ENCODE measurements at places on chromosomes 1 and 21.

DNA sequence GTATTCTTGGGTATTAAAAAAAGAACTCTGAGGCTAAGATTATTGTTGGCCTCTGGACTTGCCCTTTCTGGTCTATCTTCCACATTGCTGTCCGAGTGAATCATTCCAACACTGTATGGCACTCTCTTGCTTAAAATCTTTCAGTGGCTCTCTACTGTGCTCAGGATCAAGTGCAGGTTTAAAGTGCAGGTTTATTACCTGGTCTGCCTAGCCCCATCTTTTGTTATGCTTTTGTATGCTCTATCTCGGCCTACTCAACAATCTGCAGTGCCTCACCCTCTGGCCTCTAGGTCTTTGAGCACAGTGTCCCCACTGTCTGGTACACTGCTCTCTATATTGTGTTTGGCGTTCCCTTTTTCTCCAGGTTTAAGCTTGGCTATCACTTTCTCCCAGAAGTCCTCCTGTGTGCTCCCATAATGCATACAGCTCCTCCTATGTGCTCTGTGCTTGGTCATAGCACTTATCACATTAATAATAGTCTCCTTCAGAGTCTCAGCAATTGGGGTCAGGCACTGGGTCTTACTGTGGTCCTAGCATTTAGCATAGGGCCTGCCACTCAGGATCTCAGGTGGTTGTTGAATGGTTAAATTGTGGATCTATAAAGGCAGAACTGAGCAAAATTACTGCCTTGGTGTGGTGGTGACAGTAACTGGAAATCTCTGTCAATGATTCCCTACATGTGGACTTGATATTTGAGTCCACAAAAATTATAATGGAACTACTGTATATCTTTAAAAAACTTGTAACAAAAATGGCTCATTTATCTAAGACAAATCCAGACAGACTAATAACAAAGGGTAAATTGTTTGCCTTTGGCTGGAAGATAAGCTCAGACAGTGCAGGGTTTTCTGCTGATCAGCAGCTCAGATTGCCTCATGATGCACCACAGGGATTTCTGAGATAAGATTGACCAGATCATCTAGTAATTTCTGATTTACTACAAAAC is 10.6 kb upstream of the LDLRAD1 start:
- peak; percentile 84 for DNase-seq

DNA sequence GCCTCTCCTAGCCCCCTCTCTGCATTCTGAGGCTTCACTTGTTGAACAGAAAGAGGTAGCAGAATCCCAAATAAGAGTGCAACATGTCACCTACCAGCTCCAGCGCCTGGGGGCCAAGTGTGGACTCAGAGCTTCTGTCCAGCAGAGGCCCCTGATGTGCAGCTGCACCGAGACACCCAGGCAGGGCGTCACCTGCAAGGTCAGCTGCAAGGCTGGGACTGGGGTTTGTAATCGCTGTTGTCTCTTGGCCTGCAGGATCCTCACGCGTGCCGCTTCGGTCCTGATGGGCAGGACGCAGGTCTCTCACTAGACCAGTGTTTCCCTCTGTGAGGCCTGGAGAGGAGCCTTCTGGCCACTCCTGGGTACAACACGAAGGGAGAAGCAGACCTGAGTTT is 4.3 kb upstream of the SLX9 start:
- no peak for DNase-seq

DNA sequence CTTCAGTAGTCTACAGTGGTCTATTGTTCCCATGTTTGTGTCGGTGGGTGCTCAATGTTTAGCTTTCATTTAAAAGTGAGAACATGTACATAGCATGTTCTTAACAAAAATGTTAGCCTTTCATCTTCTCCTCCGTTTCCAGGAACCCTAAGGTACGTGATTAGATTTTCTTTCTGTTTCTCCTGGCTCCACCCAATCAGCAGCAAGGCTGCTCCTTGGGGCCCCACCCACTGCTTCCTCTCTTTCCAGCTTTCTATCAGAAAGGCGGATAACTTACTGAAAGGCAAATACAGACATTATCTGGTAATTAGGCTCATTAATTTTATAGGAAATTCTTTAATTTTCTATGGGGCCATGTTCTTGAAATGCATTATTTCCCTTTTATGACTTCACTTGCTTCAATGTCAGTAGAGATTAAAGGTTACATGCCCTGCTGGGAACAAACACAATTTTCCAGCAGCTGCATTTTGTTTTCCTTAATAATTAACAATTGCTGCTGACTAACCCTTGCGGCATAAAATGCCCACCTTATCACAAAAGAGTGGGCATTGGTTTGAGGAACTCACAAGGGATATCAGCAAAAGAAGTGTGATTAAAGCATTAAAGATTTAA is 324.9 kb upstream of the SNX7 start:
- DNase-seq: no peak

GRCh38 chr1:11990303-11991032 is 10.2 kb downstream of the MFN2 start:
- no peak for DNase-seq

DNA sequence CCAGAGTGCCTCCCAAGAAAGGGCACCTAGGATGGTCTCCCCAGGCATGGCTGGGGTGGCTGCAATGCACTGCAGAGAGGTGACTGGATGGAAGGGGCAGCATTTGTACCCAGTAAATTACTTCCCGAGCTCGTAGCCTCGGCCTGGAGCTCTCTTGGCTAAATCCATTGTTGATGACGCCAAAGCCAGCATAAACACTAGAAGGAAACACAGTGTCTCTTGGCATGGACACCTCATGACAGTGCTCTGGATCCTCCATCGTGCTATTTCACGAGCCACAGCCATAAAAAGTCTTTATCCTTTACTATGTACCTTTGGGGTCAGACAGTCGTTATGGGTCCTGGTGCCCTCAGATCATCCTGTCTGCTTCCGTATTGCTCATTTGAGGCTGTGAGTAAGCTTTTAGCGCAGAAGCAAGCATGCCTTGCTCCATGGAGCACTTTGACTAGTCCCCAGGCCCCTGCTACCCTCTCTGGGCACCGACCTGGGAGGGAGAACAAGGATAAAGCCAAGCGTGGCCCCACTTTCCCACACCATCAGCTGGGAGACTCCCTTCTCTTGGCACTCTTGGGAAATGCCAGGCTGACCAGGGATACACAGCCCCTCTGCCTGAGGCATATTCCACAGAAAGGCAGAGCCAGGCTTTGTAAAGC is 10.3 kb upstream of the PRELP start:
- DNase-seq: no peak

DNA sequence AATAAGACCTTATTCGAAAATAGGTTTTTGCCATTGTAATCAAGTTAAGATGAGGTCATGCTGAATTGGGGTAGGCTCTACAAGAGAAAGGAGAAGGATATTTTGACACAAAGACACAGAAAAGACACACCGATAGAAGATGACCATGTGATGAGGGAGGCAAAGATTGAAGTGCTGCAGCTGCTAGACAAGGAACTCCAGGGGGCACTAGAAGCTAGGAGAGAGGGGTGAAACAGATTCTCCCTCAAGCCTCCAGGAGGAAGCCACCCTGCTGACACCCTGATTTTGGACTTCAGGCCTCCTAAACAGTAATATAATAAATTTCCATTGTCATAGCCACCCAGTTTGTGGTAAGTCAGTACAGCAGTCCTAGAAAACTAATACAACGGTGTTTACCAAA is 506.8 kb upstream of the CAMK1G start:
- peak; percentile 8 for DNase-seq

DNA sequence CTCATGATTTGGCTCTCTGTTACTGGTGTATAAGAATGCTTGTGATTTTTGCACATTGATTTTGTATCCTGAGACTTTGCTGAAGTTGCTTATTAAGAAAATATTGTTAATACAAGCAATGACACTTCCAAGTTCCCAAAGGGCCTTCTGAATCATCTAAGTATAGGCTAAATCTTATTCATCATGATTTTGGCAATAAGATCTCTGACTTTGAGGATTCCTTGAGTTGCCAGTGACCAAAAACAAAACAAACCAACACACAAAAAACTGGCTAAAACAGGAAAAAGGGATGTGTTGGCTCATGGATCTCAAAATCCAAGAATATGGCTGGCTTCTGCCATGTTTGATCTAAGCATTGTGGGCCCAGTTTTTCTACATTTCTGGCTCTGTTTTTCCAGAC is 163.4 kb downstream of the HHIPL2 start:
- no peak for DNase-seq

DNA sequence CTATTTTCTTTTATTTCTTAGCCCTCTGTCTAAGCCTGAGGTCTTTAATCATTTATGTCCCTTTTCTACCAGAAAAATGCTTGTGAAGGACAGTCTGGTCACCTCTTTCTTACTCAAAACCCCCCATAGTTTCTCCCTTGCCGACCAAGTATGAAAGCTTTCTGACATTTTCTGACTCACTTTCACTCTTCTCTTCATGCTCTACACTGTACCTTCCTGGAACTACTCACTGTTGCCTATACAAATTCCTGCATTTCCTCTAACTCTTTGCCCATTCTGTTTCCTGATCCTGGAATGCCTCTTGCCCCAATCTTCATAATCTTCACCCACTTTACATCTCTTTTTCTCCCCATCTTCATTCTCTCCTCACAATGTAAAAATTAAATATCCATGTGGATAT is 380.0 kb downstream of the HHIPL2 start:
- no peak for DNase-seq

DNA sequence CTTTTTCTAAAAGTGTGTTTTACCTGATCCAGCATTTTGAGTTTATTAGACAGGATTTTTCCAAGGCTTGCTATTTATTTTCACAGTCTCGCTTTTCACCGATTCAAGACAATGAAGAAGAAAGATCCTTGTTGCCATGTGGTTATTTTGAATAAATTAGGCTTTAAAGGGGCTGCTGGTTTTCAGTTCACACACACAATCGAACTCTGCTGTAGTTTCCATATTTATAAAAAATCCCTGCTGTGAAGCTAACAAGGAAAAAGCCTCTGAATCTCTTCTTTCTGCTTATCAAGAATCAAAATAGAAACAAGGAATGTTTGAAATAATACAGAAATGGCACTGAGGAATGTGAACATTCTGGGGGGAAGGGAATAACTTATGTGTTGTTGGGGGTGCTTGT is 102.5 kb upstream of the KAZN start:
- no peak for DNase-seq

DNA sequence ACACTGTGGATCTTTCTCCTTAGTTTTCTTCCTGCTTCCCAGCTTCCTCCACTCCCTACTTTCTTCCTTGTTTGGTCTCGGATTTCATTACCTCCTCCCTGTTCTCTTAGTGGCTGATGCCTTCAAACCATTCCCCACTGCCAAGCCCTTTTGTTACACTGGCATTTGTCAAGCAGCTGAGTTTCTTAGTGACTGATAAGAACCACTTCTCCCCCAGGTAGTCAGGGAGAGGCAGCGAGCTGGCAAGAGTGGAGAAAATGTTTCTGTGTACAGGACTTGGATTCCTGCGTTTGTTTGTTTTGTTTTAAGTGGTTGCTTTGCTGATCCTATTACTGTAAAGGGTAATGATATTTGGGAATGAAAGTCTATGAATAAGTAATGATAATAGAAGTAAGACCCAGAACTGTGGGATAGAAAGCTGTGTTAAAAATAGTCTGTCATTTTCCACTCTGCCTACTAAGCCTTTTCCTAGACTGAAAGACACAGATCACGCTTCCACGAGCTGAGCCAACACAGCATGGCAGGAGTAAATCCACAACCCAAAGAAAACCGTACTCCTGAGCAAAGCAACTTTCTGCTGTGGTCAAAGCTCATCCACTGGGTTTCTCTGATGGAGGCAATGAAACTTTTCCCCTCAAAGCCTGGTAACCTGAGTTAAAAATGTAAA is 10.1 kb upstream of the SERTAD4 start:
- DNase-seq: no peak

GRCh38 chr1:117113199-117113598 is 8.3 kb downstream of the TRIM45 start:
- DNase-seq: no peak

Data from foreskin melanocyte (primary cell).